ENCODE measurements at places on chromosomes 5 and 9.

DNA sequence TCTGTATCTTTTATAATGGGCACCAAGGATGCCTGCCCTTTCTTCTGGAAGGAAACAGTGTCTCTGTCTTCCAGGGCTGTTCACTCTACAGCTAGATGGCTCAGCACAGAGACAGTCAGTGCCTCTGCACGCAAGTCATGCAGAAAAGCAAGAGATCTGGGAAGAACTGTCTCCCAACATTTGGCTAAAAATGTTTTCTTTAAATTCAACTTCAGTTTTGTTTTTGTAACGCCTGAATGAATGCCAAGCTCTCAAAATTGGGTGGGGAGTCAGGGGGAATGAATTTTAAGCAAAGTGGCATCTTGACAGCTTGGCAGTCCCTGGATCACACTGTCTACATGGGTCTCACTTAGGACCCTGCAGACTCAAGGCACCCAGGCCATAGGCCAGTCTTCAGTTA is 12.6 kb downstream of the OLFML2A start:
- DNase-seq = no peak

DNA sequence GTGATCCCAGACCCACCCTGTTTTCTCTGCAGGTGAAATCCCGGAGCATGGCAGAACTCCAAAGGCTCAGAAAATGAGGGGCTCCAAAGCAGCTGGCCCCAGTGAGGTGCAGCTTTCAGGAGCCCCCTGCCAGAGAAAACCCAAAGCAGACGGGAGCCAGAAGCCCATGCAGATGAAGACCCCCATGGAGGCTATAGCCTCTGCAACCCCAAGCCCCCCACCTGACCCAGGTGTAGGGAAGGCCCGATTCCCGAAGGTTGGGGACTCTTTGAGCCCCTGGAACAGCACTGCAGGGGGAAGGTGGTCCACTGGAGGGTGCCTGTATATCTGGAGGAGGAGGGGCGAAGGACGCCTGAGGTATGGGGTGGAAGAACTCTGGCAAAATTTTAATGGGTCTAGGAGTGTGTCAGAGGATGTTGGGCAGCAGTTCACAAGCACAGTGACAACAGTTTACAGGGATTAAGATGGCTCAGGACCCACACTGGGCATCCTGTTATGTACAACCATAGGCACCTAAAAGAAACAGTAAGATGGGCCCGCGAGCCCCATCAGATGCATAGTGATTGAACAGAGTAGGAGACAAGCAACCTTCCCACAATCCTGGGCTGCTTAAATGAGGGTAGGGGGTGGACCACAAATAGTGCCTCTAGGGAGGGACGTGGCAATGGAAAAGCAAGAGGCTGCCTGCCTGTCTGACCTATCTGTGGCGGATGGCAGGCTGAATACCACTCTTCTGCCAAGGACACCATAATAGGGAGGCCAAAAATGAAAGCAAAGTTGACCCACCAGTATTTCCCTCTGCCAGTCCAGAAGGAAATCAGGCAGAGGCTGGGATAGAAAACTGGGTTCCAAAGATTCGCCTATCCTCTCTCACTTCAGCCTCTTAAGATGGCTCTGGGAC is 16.4 kb upstream of the ANXA6 start:
- DNase-seq = no peak

DNA sequence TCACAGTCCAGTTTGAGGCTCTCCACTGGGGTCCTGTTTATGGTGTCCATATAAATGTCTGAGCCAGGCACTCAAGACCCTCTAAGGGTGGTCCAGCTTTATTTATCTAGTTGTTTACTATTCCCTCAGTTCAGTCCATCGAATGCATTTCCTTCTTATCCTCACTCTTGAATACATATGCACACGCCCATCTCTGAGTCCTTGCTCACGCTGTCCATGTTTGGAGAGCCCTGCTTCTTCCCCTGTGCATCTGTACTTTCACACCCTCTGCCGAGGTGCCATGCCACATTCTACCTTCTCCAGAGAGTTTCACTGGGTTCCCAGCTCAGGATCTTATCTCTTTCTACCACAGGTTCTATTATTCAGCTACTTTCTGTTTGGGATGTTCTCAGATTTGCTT is 30.2 kb upstream of the SEMA6A start:
- DNase-seq = no peak

GRCh38 chr5:35364350-35364749 is 134.1 kb upstream of the PRLR start:
- DNase-seq = no peak

DNA sequence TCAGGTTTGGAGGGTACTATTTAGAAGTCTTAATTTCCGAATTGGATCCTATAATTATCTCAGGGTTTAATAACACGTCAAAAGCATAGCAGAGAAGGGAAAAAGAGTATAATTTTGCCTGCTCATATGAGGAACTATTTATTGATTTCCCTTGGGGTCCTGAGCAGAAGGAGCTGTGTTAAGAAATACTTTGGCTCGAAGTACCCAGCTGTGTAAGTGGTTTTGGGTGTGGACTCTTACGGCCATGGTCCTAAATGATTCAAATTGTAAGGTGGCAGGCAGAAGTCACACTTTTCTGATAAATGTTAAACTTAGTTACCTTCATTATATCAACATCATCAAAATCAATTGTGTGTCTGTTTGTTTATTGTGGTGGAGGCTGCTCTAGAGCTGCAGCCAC is 190.4 kb downstream of the MTRR start:
- no peak for DNase-seq
